Pancreas (tissue), 10 donors: ENCODE measurements at places on chromosomes 7 and 10.

DNA sequence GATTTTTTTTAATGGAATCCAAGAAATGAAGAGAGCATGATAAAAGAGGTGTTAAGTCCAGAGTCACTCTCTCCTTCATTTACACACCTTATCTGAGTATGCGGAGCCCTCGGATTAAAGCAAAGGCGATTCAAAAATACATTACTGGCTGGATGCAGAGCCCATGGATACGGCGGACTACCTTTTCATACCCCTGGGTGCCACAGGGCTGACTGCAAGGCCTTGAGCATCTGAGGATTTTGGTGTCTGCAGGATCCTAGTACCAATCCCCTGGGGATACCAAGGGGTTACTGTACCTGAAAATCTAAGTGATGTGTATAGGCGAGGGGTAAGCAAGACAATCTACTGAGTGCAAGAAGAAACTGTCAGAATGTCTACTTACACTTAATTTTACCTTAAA, 20.5 kb downstream of the PIP4K2A start:
- DNase-seq = no peak

DNA sequence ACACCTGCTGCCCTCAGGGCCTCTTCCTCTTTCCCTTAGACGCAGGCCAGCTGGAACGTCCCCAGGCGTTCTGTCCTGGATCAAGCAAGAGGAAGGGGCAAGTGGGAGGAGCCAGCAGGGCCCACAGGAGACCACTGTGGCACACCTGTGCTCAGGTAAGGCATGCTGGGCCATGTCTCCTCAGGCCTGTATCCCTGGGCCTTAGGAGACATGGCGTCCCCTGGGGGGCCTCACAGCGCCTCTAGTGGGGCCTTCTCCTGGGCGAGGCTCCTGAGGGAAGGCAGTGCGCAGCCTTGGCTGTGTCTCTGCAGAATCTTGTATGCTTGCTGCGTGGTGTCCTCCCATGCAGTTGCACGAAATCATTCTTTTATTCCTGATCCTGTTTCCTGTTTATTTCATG, 31.3 kb downstream of the ZNF783 start:
- DNase-seq = no peak

DNA sequence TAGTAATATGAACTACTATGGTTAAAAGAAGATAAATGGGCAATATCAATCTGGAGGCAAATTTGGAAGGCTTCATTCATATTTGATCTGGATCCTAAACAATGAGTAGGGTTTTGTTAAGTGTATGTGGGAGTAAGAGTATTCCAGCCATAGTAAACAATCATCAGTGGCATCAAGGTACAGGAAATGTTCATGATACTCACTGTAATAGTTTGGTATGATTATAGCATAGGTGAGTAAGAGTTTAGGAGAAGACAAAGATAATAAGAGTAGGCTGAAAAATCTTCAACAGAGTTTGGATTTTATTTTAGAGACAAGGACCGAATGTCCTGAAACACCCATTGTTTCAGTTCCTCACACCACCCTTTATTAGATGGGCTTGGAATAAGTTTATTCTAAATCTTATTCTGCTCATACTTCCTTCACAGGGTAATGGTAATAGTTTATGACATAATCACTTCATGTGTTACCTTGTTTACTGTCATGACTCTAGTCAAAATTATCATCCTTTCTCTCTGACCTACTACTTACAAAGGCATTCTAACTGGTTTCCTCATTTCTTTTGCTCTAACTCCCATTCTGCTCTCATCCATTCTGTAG, 38.9 kb downstream of the BRAF start:
- DNase-seq = no peak

DNA sequence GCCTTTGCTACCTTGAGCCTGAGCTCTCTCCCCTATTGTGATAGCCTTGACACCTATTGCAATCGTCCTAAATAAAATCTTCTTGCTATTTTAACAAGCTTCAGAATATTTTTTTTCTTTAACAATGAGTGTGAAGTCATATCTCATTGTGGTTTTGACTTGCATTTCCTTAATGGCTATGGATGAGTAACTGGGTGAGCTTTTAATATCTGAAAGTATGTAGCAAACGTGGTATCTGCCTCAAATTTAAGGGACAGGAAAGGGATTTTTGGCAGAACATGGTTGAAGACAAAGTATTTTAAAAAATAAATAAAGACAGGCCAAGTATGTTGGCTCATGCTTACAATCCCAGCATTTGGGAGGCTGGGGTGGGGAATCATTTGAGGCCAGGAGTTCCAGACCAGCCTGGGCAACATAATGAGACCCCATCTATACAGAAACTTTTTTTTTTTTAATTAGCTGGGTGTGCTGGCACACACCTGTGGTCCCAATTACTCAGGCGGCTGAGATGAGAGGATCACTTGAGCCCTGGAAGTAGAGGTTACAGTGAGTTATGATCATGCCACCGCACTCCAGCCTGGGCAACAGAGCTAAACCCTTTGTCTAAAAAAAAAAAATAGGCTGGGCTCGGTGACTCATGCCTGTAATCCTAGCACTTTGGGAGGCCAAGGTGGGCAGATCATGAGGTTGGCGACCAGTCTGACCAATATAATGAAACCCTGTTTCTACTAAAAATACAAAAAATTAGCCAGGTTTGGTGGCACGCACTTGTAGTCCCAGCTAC, 319.3 kb upstream of the NRP1 start:
- no peak for DNase-seq

GRCh38 chr7:112271162-112271561, 64.7 kb downstream of the ZNF277 start:
- DNase-seq = no peak

DNA sequence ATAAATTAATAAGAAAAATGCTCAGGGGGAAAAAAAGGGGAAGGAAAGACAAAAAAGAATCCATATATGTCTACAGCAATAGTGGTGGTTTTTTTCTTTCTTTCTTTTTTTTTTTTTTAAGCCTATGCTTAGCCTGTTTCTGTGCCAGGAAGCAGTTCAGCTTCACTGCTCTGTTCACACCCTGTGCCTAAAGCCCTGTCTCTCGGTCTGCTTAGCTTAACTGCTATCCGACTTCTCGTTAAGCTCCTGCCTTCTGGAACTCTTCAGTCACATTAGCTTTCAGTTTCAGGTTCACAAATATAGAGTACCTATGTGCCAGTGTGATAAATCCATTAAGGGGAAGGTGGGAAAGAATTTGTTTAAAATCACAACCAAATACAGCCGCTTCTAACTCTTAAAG, 26.5 kb upstream of the NRG3 start:
- no peak for DNase-seq

- DNase-seq = no peak
Measured at GRCh38 chr7:158563911-158564662, 23.5 kb downstream of the PTPRN2 start.

DNA sequence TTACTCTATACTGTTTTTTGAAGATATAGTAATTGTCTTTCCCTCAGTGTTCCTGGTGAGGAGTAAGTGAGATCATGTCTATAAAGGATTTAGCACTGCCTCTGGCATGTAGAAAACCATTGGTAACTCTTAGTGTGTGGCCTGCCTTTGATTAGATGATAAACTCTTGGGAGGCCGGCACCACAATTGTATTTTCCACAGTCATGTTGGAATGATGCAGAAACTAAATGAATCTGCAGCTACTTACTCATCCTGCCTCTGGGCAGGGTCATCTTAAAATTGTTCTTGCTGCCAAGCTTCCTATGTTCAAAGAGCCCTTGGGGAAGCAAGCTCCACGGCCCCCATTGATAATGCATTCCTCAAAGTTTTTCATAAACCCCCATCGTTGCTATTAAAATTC, 204.6 kb downstream of the ANKRD7 start:
- no peak for DNase-seq

- no peak for DNase-seq
Measured at GRCh38 chr10:112059220-112059619, 124.3 kb downstream of the GPAM start.
